ENCODE measurements at places on chromosomes 11 and 22.

DNA sequence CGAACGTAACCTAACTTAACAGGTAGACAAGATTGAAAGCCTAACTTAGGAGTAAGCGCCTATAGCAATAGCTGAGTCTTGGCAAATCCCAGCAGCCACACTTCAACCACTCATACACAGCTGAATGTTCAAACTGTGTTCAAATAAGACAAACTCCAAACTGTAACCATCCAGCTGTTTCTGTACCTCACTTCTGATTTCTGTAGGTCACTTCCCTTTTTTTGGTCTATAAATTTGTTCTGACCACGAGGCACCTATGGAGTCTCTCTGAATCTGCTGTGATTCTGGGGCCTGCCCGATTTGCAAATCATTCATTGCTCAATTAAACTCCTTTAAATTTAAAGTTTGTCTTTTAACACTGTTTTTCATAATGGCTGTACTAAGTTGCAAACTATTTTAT, 8.2 kb upstream of the TENM4 start:
- no peak for DNase-seq

GRCh38 chr11:111301842-111302118, 3.4 kb downstream of the POU2AF3 start:
- no peak for DNase-seq

GRCh38 chr11:4459500-4459899, 10.4 kb downstream of the OR52K2 start:
- DNase-seq: no peak

- no peak for DNase-seq
Observed at GRCh38 chr11:121864660-121865059, 251.4 kb downstream of the BLID start.

GRCh38 chr11:35780951-35781860, 118.6 kb downstream of the TRIM44 start:
- no peak for DNase-seq

- DNase-seq: no peak
Observed at GRCh38 chr11:19110295-19110694, 6.7 kb upstream of the ZDHHC13 start.

DNA sequence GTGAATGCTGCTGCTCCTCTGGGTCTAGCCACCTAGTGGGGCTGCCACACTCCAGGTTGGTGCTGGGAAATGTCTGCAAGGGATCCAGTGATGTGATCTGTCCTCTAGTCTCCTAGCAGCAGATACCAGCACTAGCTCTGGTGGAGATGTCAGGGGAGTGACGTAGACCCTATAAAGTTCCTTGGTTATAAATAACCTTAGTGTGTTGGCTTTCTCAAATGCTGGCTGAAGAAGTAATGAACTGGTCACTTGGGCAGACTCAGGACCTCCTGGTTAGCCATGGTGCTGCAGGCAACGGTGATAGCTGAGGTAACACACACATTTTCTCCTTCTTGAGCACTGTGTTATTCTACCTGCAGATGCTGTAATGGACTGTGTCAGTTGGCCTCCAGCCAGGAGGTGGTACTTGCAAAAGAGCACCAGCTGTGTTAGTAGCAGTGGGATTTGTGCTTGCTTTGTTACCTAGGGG, 35.5 kb downstream of the BBOX1 start:
- no peak for DNase-seq

- DNase-seq: no peak
Observed at GRCh38 chr11:129709801-129710398, 105.7 kb upstream of the TMEM45B start.

DNA sequence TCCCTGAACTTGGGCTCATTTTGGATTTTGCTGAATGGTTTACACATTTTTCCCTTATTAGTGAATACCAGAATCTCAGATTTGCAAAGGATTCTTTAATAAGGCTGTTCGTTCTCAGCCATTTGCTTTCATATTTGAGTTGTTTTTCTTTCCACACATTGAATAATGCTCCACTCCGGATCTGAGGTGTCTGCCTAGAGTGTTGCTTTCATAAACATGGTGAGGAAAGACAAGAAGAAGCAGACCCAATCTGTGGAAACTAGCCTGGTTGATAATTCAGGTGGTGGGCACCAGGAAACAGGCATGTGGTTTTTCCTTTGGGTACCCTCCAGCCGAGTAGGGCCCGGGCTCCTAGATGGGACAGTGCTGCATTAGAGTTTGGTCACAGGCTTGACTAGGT, 35.0 kb downstream of the LDLRAD3 start:
- no peak for DNase-seq

- no peak for DNase-seq
Observed at GRCh38 chr22:37659066-37659896, 758 bp downstream of the PDXP start.

GRCh38 chr11:15698855-15699254, 584.1 kb downstream of the INSC start:
- no peak for DNase-seq

GRCh38 chr11:84899134-84899533, 728.0 kb downstream of the DLG2 start:
- no peak for DNase-seq

GRCh38 chr11:76135491-76135890, 70.8 kb downstream of the WNT11 start:
- DNase-seq: no peak

GRCh38 chr11:78311702-78312371, 105.8 kb downstream of the GAB2 start:
- no peak for DNase-seq

DNA sequence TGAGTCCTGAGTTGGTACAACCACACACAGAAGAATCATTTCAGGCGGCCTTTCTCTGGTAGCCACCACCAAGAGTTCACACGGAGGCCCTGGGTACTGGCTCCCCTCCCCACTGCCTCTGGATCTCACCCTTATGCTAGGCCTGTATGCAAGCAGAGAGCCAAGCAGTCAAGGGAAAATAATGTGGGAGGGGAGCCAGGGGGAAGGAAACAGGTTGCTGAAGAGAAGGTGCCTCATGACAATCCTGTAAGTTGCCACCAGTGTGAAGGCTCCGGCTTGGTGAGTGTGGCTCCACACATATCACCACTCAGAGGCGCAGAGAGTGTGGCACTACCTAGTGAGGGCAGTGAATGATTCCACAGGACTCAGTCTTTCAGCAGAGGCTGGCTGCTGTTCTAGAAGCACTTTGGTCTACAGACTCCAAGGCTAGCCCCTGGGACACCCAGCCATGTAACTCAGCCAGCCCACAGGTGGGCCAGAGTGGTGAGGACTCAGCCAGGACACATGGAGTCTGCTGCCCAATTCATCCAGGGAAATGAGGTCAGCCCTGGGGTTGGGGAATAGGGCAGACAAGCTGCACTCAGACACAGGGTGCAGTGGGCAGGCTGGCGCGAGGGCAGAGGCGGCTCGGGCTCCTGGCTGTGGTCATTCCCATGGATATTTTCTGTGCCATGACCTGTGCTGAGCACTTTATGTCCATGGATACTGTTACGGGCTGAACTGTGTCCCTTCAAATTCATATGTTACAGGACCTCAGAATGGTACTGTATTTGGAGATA, 49.0 kb upstream of the SERPIND1 start:
- DNase-seq: no peak

DNA sequence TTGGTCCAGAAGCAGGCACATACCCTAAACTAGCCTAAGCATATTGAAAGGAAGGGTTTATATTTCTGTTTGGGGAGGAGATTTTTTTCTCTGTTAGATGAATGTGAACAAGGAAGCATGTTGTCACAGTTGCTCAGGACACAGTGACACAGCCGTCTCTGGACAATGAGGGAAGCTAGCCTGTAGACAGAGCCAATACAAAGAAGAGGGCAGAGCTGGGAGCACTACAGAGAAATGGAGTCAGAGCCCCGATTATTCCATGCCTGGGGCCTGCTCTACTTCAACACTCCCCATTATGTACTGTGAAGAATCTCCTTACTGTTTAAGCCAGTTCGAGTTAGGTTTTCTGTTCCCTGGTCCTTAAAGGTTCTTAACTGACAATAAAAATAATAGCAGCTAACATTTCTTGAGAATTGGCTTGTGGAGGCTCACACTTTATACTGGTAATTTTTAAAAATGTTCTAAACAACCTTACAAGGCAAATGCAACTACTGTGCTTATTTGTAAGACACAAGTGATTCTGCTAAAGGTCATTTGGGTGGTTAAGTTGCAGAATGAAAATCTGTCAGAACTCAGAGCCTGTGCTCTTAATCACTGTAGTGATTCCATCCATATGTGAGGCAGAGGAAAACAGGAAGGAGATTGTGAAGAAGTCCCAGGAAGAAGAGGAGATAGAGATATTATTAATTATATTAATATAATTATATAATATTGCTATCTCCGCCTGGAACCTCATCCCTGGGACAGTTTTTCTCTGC, 58.8 kb upstream of the RRAS2 start:
- DNase-seq: no peak

GRCh38 chr11:95154514-95154913, 64.9 kb downstream of the ENDOD1 start:
- DNase-seq: no peak

DNA sequence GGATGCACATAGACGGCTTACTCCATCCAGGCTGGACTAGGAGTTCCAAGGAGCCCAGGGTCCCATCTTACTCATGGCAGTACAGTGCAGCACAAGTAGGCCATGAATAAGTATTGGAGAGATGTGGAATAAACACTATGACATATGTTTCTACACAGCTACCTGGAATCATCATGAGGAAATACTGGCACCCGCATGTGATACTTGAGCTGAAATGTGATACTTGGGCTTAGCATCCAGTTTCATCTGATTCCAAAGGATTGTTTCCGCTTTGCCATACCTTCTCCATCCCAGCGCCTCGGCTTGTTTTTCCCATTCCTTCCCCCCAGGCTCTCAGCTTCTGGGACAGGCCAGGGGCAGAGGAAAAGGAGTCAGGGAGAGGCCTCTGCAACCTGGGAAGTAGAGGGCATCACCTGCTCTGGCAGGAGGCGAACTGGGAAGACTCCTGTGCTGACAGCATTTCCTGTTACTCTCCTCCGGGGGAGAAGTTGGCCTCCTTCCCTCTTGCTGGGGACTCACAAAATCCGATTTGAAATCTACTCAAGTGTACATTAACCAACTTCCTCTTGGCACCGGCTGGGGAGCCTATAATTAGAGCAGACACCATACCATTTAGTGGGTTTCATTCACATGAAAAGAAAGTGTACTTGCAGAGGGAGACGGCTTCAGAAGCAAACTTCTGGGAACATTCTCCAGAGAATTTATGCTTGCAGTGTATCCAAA, 187.8 kb downstream of the MIAT start:
- DNase-seq: no peak

DNA sequence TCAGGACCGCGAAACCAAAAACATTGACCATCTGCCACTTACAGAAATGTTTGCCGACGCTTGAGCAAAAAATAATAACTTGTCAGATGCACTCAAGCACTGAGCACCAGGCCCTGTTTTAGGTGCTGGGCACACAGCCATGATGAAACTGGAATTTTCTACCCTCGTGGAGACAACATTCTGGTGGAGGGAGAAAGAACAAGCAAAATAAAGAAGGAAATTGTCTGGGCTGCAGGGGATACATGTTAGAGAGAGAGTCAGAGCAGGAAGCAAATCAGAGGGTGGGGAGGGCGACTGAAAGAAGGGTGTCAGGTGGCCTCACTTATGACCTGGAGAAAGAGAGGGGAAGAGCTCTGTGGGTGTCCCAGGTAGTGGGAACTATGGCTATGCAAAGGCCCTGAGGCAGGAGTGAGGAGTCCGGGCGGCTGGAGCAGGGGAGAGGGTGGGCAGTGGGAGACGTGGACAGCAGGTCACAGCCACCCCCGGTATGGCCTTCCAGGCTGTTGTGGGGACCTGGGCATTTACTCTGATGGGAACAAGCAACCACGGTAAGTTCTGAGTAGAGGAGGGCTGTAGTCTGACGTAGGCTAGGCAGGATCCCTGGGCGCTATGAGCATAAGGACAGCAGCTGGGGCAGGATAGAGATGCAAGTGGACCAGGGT, 78.8 kb downstream of the MYEOV start:
- no peak for DNase-seq

DNA sequence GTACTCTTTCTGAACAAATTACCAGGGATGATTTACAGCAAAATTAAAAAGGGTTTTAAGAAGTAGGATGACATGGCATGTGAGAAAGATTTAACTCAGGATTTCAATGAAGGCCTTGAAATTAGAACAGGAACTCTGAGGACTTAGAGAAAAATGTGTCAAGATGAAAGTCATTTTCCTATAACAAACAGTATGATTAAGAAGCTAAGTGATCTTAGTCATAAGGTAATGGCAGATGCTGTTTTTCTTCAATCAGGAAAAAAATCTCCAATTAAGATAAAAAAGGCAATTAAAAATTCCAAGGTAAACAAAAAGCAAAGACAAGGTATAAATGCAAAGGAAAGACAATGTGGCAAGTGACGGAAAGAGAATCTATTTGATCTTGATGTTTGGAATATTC, 73.5 kb downstream of the GAB2 start:
- DNase-seq: no peak

GRCh38 chr22:29524442-29525191, 28.9 kb downstream of the THOC5 start:
- DNase-seq: no peak

DNA sequence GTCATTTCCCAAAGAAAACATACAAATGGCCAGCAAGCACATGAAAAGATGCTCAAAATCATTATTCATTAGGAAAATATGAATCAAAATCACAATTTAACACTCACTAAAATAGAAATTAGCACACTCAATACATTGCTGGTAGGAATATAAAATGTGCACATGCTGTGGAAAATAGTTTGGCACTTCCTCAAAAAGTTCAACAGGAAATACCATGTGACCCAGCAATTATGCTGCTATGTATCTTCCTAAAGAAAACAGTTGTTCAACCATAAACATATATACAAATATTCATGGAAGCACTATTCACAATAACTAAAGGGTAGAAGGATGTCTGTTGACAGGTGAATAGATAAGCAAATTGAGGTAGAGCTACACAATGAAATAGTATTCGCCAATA, 187.3 kb upstream of the SOX6 start:
- no peak for DNase-seq

GRCh38 chr22:36963302-36963701, 49.9 kb downstream of the CSF2RB start:
- no peak for DNase-seq

- no peak for DNase-seq
Observed at GRCh38 chr11:6646576-6646917, 9.1 kb downstream of the DCHS1 start.

- no peak for DNase-seq
Observed at GRCh38 chr11:127042445-127042844, 41.9 kb upstream of the KIRREL3 start.

- no peak for DNase-seq
Observed at GRCh38 chr11:17403980-17404759, 15.7 kb upstream of the KCNJ11 start.

DNA sequence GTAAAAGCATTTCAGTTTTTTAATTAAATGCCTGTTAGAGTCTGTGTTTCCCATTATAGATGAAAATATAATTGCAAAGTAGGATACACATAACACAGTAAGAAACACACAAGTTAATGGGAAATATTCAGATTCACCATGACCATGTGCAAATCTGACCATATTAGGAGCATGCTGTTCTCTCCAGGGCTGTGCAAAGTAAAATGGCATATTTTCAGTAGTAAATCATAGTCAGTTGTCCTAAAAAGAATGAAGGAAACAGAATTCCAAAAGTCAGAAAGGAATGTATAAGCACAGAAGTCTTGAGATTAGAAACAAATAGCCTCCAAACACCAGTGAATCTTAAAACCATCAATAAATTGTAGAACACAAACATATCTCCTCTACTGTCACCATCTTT, 44.4 kb downstream of the CNTN5 start:
- no peak for DNase-seq
